ENCODE measurements at places on chromosomes 12 and 14.

- no peak for DNase-seq
Measured at GRCh38 chr14:103499709-103500108, 22.9 kb downstream of the CKB start.

DNA sequence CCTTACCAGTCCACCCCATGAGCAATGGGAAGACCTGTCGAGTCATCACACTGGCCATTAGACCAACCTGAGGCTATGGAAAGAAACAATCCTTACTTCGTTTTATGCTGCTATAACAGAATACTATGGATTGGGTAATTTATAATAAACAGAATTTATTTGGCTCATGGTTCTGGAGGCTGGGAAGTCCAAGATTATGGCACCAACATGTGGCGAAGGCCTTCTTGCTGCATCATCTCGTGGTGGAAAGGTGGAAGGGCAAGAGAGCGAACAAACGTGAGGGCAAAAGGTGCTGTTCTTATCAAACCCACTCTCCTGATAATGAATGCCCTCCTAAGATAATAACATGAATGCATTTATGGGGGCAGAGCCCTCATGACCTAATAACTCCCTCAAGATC, 9.6 kb upstream of the SPTB start:
- DNase-seq, result no peak

- peak; percentile 37 for DNase-seq
Measured at GRCh38 chr12:120584343-120585149, 3.3 kb upstream of the POP5 start.

- DNase-seq, result no peak
Measured at GRCh38 chr14:53195949-53196348, 42.8 kb upstream of the DDHD1 start.

DNA sequence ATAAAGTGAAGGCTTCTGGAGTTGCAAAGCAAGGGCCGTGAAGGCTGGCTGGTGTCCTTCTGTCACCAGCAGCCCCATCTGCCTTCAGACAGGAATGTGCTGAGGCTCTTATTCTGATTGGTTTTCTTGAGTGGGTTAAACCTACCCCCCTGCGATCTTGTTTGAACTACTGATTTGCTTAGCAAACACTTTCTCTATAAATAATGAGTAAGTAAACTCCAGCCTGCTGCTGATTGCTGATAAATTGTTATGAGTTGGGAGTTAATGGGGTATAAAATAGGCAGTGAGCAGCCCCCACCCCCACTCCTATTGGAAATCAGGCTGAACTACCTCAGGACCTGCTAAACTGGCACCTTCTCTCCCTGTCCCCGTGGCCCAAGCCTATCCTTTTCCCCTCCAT, 146.1 kb upstream of the NOS1 start:
- DNase-seq, result no peak

DNA sequence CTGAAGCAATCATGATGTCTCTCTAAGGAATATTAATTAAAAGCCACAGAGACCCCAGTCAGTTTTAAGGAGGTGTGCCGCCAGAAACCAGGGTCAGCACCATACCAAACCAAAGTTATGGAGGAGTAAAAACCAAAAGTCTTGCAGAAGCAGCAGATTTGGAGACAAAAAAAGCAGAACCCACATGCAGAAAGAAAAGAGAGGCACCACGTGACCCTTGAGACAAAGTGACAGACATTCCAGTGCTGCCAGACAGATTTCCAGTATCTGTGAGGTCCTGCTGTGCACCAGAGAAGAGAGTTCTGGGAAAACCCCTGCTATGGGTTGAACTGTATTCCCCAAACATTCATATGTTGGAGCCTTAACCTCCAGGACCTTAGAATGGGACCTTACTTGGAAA, 59.7 kb downstream of the CAPZA3 start:
- no peak for DNase-seq

GRCh38 chr12:116990329-116990728, 79.6 kb downstream of the FBXW8 start:
- DNase-seq, result no peak

GRCh38 chr12:19161216-19161615, 31.7 kb downstream of the PLEKHA5 start:
- DNase-seq, result no peak

DNA sequence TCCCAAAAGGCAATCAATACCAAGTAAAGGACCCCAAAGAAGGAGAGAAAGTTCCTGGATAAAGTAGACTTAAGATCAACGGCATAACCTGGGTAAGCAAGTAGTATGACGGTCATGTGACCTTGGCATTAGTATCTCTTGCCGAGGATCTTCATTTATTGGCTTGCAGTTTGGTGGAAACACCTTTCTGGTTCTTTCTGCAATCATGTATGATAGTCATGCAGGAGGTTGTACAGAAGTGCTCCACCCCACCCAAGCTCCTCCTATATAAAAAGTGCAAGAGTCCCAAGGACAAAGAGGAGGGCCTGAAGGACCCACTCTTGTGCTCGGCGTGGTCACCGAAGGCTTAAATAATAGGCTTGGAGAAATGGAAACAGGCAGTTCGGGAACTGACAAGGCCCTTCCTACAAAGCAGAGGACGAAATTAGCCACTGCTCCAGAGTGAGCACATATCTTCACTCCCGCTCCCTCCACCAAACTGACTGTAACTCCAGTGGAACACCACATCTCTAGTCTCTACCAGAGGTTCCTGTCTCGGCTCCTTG, 750 bp downstream of the CS start:
- DNase-seq, result peak; percentile 65

DNA sequence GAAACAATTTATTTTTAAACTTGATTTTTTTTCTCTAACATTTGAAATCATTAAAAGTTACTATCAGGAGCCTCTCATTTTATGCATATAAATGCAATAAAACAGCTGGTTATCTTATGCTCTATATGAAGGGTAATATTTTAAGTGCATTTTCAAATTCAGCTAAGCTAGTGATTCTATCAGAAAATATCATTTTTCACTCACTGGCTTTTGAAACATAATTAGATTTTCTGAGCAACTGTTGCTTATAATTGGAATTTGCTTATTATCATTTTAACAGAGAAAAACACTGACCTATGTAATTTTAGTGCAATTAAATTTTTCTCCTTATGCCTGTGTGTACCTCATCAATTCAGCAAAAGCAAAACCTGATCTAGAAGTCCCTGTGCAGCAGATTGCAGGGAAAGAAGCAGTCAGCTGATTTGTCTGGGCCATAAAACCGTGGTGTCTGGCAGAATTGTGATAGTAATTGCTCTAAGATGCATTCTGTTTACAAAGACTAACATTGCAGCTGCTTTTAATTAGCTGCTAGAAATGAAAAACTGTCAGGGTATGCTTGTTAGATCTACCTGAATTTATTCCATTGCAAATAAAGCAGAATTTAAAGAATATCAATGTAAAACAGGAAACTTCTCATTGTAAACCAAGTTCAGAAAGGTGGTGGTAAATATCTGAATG, 75.0 kb downstream of the BICD1 start:
- no peak for DNase-seq

DNA sequence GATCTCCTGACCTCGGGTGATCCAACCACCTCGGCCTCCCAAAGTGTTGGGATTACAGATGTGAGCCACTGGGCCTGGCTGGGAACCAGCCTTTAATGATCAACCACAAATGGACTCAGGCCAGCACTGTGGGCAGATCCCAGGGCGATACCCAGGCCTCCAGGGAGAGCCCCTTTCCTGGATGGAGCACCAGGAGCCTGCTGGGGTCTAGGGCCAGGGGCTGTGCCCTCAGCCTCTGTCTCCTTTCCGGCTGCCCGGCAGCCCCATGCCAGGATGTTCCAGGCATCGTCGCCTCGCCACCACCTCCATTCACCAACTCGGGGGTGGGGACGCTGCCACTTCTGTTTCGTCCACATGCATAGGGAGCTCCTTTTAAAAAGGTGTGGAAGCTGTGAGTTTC, 2.3 kb downstream of the ADGRD1 start:
- no peak for DNase-seq

DNA sequence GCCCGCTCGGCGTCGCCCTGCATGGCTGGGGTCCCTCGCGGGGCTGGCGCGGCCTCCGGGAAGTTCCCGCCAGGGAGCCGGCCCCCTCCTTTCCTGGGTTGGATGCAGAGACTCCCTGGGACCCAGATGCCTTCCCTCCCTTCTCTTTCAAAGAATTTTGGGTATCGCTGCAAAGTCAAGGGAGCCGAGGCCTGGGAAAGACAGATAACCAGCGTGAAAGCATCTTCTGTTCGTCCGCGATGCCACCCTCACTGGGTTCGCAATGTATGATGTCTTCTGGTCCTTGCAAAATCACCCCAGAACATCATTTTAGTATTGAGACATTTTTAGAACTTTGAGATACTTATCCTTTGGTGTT, 451 bp downstream of the IRAK3 start:
- DNase-seq, result no peak

DNA sequence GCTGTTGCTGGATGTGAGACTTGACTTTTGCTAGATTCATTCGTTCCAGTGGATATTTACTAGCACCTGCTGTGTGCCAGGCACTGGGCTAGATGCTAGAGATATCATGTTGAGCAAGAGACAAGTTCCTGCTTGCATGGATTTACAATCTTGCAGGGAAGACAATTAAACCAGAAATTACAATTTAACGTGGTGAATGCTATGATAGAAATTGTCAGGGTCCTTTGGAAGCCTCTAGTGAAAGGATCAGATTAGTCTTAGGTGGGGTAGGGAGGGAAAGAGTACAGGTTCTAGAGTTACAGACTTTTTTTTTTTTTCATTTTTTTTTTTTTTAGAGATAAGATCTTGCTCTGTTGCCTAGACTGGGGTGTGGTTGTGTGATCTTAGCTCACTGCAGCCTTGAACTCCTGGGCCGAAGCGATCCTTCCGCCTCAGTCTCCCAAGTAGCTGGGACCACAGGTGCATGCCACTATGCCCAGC, 36.7 kb downstream of the SPATS2 start:
- peak; percentile 52 for DNase-seq

DNA sequence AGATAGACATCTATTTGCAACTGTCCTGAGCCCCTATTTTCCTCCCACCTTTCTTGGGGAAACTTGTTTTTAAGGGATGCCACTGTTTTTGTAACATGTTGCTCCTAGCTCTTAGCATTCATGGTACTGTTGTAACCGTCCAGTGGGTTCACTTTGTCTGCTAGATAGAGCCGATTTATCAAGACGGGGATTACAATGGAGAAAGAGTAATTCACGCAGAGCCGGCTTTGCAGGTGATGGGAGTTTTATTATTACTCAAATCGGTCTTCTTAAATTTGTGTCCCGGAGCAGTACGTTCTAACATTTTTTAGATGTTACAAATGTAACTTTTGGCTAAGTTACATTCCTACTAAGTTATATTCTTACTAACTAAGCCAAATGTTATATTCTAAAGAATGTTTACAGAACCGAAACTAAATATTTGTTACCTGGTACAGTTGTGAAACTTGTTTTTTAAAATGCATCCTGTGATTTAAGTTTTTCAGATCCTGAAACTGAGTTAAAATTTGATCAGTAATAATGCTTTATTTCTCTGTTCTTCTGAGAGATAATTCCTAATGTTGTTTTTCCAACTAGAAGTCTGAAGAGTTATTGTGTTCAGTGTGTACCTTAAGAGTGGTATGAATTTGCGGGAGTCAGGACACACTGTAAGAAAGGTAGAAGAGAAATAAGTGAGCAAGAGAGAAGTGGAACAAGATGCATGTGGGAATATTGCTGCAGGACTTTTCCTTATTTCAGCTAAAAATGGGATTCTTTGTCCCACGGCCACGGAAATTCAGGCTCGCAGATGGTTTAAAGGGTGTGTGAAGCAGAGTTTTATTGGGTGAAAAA, 20.6 kb upstream of the CLEC2D start:
- DNase-seq, result peak; percentile 57

DNA sequence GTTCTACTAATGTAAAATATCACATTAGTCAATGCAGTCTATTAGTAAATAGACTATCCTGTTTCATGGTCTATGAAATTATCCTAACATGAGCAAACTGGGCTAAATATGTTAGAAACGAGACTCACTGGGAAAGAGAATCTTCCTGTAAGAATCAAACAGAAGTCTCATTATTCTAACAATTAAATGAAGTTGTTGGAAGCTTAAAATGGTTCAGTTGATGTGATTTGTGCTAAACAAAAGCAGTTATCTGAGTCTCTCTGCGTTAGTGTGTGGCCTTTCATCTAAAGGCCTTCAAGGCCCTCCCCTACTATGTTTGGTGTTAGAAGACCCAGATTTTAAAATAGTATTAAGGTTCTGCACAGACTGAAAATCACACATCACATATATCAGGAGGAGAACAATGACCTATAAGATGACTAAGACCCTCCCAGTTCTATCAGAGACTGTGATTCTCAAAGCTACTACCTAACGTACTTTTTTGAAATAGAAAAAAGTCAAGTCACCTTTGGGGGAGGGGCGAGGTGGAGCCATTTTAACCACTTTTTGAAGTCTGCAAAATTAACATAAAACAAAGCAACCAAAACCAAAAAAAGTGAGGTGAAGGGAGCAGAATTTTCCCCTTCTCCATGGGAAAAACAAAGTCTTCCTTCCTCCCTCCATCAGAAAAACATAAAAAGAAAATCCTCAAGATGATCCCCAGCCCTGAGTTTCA, 82.3 kb downstream of the DENND5B start:
- no peak for DNase-seq

- DNase-seq, result no peak
Measured at GRCh38 chr12:20722142-20722541, 27.0 kb downstream of the SLCO1C1 start.

- peak; percentile 62 for DNase-seq
Measured at GRCh38 chr12:27333403-27334009, 870 bp downstream of the BMAL2 start.

DNA sequence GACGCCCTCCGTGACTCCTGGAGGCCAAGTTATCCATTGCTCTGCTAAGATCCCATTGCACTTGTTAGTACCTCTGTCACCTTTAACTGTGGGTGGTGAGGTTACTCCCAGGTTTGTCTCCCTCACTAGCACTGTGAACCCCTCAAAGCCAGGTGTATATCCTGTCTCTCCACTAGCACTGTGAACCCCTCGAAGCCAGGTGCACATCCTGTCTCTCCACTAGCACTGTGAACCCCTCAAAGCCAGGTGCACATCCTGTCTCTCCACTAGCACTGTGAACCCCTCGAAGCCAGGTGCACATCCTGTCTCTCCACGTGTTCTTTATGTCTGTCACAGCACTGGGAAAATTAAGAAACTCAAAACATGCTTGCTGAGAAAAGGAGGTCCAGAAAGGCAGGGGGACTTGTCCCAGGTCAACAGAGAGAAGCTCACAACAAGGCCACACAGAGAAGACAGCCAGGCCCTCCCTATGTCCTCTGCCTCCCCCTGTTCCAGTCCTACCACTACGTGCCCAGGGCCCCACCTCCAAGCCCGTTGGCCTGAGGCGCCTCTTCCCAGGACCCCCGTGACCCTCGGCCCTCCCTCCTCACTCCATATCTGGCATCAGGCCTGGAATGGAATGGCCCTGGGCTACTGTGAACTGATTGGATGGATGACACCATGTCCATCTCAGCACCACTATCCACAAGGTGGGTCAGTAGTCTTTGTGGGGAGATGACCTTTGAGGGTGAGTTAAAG, 26.4 kb upstream of the FKBP4 start:
- DNase-seq, result no peak

DNA sequence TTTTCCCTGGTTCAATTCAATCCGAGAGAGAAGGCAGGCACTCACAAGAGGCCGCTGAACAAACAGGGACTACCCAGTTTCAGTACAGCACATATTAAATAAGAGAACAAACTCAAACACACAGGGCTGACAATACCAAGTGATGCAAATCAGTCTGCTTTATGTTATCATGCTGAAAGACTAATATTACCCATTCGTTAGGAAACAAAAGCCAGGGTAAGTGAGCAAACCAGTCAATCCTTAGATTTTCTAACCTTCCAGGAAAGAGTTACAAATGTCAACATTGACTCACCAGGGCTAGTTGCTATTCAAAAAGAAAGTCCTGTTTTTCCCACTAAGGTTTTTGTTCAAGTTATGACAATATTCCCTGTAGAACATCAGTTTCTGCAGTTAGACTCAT, 246.2 kb downstream of the C12orf42 start:
- DNase-seq, result peak; percentile 82

Data from epithelial cell of esophagus (primary cell).